ENCODE measurements at places on chromosomes 3 and 15.
A peak's percentile ranks its signal among the peaks of the same experiment; 100 is the strongest.

GRCh38 chr3:135271177-135272025, 476.3 kb downstream of the EPHB1 start:
- DNase-seq: no peak

DNA sequence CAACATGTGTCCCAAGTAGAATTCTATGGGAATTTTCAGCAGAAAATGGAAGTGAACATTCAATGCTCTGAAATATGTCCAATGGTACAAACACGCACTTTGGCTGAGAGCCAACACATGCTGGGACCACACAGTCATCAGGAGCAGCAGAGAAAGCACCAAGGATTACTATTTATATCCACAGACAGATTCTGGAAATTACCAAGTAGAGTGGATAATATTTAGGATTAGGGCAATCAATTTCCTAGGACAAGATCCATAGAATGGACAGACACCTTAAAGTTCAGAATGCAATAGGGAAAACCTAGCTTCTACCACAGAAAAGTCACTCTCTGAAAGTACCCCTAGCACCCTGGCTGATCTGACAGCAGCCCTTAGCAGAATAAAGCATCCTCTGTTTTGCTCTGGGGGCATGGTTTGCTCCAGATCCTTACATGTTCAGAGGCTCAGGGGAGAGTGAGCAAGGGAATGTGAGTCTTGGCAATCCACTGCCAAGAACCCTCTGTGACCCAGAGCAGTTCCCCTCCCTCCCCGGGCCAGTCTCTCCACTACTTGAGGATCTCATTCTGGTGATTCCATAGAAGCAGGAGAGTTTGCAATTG, 206.0 kb upstream of the WNT5A start:
- DNase-seq: peak; percentile 67

DNA sequence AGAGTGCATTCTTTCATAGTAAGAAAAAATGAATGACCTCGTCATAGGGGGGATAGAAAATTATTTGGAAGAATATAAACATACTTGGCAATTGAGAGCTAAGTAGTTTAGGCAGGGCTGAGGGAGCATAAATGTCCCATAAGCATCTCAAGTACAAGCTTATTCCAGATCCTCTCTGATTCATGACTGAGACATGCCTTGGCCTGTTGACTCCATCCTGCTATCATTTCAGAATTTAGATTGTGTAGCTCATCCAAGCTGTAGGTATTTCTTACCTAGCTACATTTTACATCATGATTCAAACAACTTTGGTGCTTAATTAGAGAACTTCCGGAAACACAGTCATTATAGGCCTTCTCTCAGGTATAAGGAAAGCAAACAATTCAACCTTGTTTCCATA, 12.3 kb downstream of the POGLUT1 start:
- no peak for DNase-seq

- no peak for DNase-seq
Measured at GRCh38 chr15:92146511-92147150, 247.1 kb upstream of the ST8SIA2 start.

GRCh38 chr3:139339219-139339906, 4.5 kb upstream of the MRPS22 start:
- no peak for DNase-seq

- no peak for DNase-seq
Measured at GRCh38 chr15:41937568-41937923, 34.8 kb downstream of the EHD4 start.

- no peak for DNase-seq
Measured at GRCh38 chr3:131075632-131076328, 49.1 kb downstream of the NEK11 start.

DNA sequence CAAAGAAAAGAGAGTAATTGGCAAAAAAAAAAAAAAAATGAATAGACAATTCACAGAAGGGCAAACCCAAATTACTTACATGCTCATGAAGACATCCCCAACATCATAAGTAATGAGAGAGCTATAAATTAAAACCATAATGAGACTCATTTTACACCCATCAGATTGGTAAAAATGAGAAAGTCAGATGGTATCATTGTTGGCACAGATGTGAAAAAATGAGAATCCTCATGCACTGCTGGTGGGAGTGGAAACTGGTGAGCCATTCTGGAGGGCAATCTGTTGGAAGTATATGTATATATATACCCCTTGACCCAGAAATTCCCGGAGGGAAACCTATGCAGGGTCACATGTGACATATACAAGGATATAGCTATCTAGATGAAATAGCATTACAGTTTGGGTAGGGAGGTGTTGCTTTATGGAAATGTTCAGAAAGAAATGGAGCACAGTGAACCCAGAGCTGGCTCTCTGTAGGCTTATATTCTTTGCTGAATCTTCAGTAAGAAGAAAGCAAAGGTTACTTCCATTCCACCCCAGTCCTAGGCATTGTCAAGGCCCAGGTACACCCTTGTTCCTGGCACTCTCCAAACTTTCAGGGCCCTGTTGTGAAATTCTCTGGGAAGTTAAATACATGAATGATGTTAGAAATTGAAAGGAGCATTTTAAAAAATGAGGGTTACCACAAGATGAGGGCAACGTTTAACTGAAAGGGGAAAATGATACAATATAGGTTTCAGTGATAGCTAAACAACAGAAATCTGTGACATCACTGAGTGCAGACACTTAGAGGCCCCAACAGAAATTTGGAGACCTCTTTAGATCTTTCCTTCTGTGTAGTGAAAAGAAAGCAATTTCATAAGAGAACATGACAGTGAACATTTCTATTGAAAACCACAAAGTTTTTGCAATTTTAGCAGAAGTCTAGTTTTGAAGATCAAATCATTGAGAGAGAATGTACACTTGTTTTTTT, 132.7 kb upstream of the TPRG1 start:
- DNase-seq: no peak

DNA sequence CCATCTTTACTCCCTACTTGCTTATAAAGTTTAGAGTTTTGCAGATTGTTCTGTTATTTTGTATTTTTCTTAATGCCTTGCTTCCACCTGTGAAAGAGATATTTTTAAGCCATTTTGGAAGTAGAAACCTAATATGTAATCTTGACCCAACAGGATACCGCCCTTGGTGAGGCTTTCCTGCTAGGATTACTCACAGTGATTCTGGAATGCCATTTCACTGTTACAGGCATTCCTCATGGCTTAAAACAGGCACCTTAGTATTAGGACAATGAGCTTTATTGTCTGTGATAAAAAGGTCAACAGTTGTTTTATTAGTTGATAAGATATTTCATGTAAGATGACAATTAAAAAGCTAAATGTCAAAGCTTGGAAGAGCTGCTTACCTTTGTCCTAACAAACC, 58.2 kb downstream of the PHLDB2 start:
- no peak for DNase-seq

DNA sequence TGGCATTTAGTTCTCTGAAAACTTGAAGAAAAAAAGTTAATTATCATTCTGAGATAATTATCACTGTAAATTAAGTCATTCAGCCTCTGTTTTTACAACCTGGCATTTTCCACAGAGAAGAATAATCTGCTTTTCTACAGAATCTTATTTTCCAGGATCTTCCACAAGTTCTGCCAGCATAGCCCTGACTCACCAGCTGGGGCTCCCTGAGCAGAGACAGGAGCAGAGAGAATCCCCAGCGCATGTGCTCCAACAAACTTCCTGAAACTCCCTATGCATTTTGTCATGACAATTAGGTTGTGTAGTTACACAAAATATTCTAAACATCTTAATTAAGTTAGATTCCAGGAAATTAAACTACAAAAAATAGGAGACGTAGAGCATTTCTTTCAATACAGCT, 32.1 kb upstream of the TMEM207 start:
- DNase-seq: no peak

- no peak for DNase-seq
Measured at GRCh38 chr3:130379274-130379673, 33.8 kb downstream of the COL6A5 start.
